Stimulated activated CD8-positive, alpha-beta memory T cell treated with anti-CD3 and anti-CD28 coated beads, Interleukin-4, amount 100 ng/mL, for 4 hours (primary cell): ENCODE measurements at places on chromosomes 3 and 15.
A peak's percentile ranks its signal among the peaks of the same experiment; 100 is the strongest.

- DNase-seq = no peak
Measured at GRCh38 chr3:46124216-46125177, 83.6 kb downstream of the CCR1 start.

GRCh38 chr3:45915518-45916231, 27.6 kb upstream of the CXCR6 start:
- peak; percentile 59 for DNase-seq

DNA sequence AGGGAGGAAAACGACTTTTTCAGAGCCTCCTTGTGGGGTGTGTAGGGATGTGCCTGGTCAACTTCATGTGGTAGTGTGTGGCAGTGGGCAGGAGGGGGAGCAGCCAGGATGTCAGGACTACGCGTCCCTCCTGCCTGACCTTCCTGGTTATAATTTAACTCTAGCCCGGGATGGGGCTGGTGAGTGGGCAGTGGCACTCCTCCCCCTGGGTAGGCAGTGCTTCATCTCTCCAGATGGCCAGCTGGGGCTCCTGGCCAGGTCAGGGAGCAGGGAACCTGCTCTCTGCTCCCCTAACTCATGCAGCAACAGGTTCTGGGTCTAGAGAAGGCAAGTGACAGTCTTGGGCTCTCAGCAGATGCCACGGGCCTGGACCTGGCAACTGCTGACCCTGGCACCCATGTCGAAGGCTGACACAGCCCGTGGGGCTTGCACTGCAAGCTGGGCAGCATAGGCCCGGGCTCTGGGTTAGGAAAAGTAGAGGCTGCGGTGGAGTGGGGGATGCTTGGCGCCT, 2.6 kb downstream of the ITIH4 start:
- DNase-seq = no peak

DNA sequence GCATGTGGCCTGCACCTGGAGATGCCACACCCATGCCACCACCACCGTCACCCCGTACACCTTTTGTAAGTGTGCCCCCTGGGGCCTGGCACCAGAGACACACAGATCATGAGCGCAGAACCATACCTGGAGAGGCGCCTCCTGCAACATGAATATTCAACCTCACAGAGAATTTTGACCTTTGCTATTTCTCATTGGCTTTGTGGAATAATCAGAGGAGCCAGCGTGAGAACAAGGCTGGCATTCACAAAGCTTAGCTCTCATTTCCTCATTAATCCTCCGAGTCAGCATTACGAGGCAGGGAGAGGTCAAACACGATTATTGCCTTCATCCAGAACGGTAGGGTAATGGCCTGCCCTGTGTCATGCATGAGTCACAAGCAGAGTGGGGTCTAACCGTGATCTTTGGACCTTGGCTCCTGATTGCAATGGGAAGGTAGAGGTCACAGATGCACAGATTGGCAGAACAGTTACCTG, 73.0 kb upstream of the POMGNT2 start:
- DNase-seq = no peak

DNA sequence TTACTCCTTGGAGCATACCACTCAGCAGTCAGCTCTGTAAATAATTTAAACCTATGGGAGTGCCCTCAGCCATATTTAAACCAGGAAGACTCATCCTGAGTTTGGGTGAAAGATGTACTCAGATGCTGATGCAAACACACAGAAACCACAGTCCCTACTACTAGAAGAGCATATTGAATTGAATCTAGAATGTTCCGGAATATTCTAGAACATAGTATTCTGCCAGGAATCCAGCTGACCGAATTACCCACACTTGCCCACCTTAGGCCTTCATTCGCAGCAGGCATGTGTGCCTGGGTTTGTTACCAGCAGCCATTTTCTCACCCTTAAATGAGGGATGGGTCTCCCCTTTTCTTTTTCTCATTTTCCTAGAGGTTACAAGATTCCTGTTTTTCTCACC, 202.4 kb upstream of the ICE2 start:
- DNase-seq = no peak

DNA sequence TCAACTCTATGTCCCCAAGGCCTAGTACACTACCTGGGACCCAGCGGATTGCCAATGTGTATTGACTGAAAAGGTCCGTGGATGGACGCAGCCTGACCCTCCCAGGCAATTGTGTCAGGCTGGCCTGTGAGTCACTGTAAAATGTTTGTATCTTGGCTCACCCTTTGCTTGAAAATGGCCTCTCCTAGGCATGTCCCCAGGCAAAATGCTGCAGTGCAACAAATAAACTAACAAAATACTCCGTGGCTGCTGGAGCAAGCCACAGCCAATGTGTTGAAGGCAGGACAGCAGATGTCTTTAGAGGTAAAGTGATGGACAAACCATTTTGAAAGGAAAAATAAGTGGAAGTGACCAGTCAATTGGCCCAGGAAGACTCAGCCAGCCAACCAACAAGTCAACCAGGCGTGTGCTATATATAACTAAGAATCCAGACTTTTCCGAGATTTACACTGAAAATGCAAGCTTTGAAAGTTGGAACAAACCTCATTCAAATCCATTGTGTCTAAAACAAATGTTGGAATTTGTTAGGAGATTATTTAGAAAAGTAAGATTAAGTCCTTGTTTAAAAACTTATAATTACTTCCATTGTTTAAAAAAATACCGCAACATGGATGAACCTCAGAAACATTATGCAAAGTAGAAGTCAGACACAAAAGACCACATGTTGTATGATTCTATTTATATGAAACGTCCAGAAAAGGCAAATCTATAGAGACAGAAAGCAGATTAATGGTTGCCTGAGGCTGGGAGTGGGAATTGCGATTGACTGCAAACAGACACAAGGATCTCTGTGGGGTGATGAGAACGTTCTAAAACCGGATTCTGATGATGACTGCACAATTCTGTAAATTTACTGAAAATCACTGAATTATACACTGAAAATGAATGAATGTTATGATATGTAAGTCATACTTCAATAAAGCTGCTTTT, 191.2 kb downstream of the TLE3 start:
- DNase-seq = no peak

- DNase-seq = no peak
Measured at GRCh38 chr3:127392156-127392490, 104.3 kb upstream of the PRR20G start.

DNA sequence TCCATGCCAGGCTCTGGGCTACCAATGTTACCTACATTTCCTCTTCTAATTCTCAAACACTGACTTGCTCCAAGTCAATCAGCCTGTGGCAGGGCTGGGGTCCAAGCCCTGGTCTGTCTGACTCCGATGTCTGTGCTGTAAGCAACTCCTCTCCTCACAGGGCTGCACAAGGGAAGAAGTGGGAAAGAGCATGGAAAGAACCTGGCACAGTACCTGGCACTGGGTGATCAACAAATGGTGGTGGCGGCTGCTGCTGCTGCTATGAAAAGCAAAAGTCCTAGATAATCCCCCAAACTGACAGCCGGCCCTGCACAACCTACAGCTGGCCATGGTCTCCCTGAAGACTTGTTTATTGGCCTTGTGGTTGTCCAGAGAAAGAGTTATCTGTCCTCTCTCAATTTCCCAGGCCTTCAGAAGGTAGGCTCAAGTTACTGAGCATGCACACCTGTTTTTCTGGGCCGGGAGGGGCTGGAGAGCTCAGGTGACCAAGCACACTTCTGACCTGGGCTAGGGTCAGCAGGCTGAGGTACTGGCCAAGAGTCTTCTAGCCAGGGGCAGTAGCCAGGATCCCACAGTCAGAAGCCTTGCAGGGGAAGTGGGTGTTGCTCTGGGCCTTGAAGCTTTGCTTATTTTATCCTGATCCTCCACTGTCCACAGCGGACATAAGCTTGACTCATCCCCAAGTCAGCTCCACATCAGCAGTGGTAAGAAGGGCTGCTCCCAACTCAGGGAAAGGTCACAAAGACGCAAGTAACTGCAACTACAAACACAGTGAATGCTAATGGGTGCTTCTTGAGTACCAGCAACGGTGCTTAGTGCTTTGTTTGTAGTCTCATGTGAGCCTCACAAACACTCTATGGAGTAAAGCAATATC, 35.3 kb upstream of the KY start:
- DNase-seq = no peak

DNA sequence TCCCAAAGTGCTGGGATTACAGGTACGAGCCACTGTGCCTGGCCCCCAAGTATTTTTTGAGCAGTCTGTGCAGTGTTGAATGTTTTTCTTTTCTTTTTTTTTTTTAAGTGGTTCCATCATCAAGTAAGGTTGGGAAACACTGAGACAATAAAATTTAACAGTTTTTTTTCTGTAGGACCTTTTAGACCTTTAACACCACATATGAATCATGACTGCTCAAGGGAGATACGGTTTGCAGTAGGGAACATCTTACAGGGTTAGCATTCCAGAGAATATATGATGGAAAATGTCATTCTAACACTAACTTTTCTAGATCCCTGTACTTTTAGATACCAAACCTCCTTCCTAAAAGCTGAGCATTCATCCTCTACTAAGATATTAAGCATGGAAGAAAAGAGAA, 41.7 kb downstream of the SNX4 start:
- no peak for DNase-seq

DNA sequence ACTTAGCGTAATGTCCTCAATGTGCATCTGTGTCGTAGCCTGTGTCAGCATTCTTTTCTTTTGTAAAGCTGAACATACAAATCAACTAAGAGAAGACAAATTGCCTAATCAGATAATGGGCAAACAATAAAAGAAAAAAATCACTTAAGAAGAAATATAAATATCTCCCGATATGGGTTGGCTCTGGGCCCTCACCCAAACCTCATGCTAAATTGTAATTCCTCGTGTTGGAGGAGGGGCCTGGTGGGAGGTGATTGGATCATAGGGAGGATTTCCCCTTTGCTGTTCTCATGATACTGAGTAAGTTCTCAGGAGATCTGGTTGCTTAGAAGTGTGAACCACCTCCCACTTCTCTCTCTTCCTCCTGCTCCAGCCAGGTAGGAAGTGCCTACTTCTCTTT, 285.0 kb upstream of the LYSMD4 start:
- DNase-seq = no peak

GRCh38 chr15:85792102-85792731, 2.5 kb downstream of the KLHL25 start:
- DNase-seq = no peak

DNA sequence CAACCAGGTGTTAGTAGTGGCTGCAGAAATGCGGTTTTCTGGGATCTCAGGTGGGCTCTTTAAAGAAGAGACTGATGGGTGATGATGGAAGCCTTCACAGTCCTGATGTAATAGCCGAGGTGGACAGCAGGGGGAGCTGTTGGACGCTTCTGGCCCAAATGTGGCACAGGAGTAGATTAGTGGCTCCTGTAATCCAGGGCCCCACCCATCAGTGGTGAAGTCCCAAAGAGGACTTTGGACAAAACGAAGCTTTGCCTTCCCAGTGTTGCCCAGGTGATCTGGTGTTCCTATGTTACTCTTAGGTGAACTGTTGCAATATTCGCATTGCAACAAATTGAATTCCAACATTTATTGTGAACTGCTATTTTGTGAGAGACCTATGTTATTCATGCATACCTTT, 31.8 kb upstream of the MYZAP start:
- DNase-seq = no peak

GRCh38 chr3:3102751-3103150, 7.4 kb downstream of the IL5RA start:
- DNase-seq = no peak

DNA sequence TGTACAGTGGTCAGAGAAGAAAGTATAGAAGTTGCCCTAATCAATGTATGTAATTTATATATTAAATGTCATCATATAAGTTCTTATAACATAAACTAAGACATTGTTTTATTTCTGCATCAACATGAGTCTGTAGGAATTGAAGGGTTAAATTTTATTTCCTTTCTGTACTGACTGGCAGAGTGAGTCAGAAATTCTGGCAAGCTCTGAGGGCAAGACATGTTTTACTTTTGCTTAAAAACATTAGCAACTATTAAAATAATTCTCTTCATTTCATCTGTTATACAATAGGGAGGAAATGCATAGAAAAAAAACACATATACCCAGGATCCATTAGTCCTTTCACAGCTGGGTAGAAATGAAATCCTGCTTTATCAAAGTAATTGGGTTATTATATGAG, 171.4 kb upstream of the ALCAM start:
- DNase-seq = no peak

DNA sequence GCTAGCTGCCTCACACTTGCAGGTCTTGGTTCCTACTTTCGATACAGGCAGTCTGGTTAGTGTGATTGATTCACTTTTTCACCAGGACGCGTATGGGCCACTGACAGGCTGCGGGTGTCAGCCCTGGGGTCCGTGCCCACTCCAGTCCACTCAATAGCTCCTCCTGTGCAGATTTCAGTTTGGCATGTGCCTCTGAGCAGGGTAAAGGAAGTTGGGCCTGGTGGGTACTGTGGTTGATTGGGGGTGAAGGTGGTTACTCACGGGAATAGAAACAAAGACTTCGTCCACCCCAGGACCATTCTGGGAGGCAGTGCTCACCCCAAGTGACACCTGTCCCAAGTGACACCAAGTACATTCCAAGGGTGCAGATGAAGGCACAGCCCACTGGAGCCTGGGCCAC, 62.3 kb downstream of the EPHB1 start:
- no peak for DNase-seq

DNA sequence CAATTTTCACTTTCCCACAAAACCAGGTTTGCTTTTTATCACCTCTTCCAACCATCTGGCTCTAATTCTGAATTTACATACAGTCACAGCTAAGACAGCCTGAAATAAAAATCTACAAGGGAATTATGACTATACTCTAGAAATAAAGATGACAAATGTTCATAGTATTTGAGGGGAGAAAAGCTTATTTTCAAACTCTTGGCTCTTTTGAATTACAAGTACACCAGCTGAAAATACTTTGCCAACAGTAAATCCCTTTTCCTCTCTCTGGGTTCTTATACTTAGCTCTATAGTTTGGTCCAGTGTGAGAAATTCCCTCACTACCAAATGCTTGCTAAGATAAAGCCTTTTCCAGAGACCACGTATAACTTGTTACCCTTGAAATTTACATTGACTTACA, 1037.9 kb downstream of the ROBO1 start:
- DNase-seq = no peak

GRCh38 chr15:98787936-98788757, 139.8 kb downstream of the IGF1R start:
- no peak for DNase-seq

DNA sequence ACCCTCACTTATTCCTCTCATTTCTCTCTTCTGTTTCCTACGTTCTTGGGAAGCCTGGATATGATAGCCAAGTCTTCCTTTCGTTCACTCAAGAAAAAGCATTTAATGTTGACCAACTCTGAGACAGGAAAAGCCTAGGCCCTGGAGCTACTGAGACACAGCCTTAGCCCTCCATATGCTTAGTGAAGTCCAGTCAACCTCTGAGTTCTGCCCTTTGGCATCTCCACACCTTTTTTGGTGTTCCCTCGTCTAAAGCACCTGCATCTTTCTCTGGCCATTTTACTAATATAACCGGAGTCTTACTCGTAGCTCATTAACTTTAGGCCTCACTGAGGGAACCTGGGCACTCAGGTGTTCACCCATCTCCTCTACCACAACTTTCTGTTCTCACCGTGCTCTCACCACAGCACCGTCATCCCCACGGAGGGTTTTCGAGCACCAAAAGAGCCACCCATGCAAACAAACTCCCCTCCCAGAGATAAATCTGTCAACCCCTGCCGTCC, 632 bp downstream of the MTHFS start:
- no peak for DNase-seq
